ENCODE measurements at places on chromosomes 6 and 20.

DNA sequence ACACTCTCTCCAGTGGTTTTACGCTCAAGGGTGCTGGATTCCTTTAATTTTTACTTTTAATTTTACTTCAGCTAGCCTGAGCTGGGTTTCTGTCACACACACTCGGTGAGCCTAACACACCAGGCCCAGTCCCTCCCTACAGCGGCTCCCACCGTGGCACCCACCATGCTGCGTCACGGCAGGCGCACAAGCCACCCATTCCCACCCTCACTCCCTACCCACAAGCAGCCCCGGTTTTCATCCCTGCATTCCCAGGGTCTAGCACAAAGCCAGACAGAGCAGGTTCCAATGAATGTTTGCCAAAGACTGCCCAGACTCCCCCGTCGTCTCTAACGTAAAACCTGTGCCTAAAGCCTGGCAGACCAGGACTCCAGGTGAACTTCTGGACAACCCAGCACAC lies 50.3 kb downstream of the MYH7B start:
- DNase-seq: no peak

DNA sequence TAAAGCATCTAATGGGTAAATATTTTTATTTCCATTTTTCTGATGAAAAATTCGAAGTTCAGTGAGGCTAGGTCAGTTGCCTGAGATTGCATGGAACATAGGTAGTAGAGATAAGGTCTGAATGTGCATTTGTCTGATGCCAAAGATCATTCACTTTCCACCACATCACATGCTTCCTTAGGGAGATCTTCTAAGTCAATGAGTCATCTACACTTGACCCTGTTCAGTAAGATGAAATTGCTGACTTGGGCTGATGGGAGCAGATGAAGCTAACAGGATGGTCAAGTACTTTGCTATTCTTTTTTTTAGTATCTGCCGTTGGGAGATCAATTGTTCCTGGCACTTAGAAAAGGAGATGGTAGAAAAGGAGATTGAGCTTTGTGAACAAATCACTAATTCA lies 511.3 kb downstream of the PHF3 start:
- DNase-seq: no peak

- DNase-seq: no peak
Measured at GRCh38 chr6:55917751-55918415, 42.5 kb upstream of the BMP5 start.

- DNase-seq: peak; percentile 59
Measured at GRCh38 chr20:38321959-38322598, 18.1 kb downstream of the BPI start.

- no peak for DNase-seq
Measured at GRCh38 chr6:81906709-81907204, 154.3 kb upstream of the TENT5A start.

All from kidney capillary endothelial cell (primary cell).